ENCODE measurements at places on chromosomes 11 and 22.

GRCh38 chr11:101885631-101886030, 29.2 kb upstream of the CEP126 start:
- DNase-seq, result no peak

- DNase-seq, result no peak
Measured at GRCh38 chr22:44371741-44372525, 59.2 kb upstream of the SHISAL1 start.

GRCh38 chr11:45179686-45180178, 33.3 kb downstream of the PRDM11 start:
- no peak for DNase-seq

GRCh38 chr11:32884770-32885384, 7.7 kb upstream of the QSER1 start:
- no peak for DNase-seq

DNA sequence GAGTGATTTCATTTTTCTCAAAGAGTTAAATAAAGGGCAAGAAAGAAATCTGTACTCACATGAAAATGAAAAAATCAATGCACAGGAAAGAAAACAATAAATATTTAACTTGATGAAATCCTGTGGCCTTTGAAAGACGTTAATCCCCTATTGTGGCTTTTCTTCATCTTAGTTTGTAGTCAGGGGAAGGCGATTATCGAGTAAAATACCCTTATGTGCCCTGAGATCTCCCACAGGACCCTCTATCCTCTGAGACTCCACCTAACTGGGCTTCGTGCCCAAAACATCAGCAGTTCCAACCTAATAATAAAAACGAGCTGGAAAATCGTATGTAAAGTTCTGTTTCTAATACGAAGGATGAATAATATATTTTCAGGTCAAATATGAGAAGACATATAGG, 208.2 kb upstream of the ZC3H12C start:
- no peak for DNase-seq

GRCh38 chr11:108985945-108986279, 321.0 kb downstream of the DDX10 start:
- DNase-seq, result no peak

GRCh38 chr11:64095273-64095817, 59.6 kb downstream of the FLRT1 start:
- no peak for DNase-seq

DNA sequence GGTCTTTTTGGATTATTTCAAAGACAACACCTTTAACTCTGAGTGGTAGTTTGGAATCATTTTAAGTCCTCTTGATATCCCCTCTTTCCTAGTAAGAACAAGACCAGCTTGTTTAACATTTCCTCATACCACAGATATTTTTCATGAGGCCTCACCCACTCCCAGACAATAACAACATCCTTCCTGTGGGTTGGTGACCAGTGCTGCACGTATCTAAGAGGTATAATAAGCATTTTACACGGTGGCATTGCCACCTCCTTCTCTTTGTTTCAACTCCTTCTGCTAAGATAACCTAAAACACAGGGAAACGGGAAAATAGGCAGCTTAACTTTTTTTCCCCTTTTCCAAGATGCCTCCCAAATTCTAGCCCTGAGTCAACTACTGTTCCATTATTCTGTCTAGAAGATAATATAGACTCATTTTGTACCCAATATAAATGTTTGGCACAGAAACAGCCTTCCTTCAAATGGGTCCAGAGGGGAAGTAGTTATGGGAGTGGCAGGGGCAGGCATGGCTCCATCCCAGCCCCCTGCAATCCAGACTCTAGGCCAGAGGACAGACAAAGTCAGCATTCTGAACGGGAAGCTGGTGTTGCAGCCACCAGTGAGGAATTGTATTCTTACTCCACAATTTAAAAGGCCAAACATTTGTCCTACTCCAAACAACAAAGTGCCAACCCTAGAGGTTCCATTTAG, 28.5 kb downstream of the MAML2 start:
- DNase-seq, result no peak

DNA sequence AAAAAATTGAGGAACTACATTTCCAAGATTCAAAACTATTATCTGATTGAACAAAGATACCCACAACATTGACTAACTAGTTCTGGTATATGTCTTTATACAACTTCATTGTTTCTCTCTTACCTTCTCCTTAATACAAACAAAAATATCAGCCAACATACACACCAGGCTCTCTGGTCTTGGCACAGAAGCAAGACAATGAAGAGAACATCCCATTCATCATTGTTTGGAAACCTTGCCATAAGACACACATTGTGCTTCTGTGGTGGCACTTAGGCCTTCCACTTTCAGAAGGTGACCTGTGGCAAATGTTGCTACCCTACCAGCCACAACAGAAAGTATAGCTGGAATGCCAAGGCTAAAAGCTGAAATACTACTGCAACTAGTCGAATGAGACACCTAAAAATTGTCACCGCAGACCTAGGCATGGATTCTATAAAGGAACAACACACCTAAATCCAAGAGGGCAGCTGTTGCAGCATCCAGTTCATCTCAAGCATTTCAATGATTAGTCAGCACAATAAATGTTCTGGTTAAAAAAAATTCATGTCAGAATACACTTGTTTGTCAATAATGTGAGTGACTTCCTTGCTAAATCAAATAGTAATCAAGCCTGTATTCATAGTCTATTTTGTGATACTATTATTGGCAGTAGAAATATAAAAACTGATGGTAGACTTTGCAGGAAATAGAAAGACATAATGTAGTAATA, 26.3 kb downstream of the MAP6 start:
- DNase-seq, result no peak
